ENCODE measurements at places on chromosomes 3 and 15.

DNA sequence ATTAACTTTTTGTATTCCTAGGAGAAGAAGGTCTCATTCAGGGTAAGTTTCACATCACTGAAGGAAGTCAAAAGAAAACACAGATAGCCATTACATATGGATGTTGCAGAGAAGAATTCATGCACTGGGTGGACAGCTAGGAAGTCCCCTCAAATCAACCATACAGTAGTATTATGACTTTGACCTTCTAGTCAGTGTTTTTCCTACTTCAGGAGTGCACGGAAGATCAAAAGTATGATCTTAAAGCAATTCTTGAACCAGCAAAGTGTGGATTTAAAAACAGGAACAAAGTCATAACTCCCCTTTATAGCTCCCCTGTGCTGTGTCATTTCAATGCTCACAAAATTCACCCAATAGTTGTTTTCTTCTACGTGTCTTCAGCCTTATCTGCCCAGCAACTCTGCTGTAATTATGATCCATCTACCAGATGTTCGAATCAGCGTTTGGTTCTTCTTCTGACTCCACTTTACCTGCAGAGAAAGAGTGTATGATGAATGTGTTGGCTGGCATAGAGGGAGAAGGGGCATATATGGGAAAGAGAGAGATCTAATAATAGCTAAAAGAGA lies 118.1 kb upstream of the MEIS2 start:
- DNase-seq: no peak

- DNase-seq: no peak
These were observed 271.4 kb downstream of the ARRDC4 start for GRCh38 chr15:98231696-98232440.

GRCh38 chr3:21170964-21171363 lies 580.0 kb downstream of the ZNF385D start:
- DNase-seq: no peak

DNA sequence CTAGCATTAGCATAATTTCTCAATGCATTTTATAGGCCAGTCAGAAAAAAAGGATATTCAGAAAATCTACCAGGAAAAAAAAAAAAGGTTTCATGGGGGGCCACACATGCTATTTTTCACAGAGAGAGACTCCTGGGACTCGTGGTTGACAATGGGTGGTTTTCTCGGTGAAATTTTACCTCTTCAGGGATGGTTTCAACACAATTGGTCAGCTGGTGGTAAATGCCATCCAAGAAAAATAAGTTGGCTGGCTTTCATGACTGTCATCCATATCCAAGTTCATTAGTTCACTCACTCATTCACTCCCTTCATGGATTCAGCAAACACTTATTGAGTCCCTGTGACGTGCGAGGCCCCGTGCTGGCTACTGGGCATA lies 217.3 kb downstream of the SHQ1 start:
- DNase-seq: no peak

- no peak for DNase-seq
These were observed 14.3 kb upstream of the CAMKV start for GRCh38 chr3:49883998-49884397.

- DNase-seq: no peak
These were observed 72.1 kb downstream of the ABTB1 start for GRCh38 chr3:127744875-127745274.

DNA sequence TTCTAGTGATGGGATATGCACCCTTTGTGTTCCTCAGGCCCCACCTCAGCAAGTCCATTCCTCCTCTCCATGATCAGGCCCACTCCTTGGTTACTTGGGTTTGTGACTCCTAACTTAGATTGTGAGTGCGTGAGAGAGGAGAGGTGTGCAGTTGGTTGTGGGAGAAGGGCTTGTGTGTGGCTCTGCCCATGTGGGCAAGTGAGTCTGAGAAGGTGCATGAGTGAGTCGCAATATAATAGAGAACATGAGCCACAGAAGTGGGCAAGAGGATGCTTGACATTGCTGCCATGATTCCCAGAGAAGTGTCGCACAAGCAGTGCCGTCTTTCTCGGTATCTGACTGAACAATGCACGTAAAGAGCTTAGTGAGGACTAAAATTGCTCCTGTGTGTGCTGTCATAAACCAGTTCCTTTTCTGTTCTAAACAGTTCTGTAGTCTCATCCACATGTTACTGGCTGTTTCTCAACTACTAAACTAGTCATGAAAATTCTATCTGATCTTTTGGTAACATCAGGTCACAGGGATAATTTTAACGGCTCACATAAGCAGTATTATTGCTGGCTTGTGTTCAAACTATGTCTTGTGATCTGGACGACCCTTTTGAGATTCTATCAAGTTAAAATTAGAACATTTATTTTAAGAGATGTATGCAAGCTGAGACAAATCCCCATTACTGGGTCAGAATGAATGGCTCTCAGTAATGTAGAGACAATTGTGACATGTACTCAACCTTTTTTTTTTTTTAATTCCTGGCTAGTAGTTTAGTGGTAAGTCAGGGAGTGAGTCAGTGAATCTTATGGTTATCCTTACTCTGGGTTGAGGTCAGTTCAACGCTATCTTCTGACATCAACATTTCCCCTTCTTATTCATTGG lies 25.6 kb downstream of the GYG1 start:
- no peak for DNase-seq

- DNase-seq: no peak
These were observed 159.5 kb downstream of the CHSY1 start for GRCh38 chr15:101092156-101092866.

DNA sequence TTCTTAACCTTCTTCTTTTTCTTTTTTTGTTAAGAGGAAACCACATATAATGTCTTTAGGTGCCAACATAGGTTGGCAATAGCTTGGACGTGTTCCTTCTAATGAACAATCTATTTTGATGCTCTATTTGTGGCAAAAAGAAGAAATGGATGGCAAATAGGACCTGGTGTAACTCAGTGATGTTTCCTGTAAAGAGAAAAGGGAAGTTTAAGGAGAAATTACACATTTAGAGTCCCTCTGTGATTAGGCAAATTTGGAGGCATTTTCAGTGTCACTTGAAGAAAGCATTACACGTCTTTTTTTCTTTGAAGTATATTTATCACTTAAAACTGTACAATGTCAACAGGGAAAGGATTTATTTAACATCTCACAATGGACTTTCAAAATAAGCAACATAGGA lies 327.1 kb downstream of the ZIC1 start:
- no peak for DNase-seq

DNA sequence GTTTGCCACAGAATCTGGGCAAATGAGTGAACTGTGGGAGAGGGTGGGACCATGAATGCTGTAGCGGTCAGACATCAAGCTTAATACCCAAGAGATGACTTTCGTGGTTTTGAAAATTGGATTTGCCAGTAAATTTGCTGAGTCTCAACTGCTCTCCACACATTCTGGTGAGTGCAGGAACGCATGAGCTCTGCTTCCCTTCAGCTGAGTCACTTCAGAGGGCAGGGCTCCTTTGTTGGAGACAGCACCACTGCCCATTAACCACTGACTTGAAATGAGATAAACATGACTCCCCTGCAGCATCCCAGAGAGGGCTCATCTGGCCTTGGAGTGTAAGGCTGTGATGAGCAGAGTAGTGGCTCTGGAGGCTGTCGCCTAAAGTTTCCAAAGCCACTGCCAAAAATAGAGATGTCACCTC lies 22.6 kb downstream of the RARRES1 start:
- DNase-seq: no peak

DNA sequence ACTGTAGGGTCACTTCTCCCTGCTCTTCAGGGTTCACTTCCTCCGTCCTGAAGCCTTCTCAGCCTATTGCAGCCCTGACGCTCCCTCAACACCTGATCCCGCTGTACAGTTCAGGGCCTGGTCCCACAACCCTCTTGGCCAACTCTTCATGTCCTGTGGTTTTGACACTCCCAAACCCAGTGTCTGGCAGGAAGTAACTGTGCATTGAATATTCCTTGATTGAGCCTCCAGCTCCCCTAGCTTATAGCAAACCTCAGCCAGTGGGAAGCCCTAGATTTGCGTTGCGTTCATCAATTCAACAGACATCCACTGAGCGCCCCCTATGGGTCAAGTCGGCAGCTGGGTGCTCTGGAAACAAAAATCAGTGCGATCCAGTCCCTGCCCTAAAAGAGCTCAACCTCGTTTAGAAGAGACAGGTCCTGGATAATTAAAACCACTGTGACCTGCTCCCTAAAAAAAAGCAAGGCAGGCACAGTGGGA lies 13.5 kb downstream of the UBAP1L start:
- peak; percentile 90 for DNase-seq

- DNase-seq: no peak
These were observed 6.0 kb downstream of the CTSH start for GRCh38 chr15:78938658-78939488.

DNA sequence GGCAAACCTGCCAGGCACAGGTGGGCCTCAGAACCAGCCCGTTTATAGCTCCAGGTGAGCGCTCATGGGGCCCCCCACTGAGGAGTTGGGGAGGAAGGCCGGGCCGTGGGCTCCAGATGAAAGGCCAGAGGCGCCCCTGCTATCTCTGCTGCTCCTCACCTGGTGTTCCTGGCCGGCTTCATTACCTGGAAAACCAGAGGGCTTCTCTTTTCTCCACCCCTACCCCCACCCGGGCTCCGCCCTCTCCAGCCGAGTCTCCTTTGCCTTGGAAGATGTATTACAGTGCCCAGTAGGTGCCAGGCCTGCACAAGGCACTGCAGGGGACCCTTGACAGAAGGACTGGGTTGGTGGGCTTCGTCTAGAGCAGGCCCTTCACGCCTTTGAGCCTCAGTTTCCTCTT lies 111.4 kb downstream of the WNT7A start:
- DNase-seq: no peak

GRCh38 chr15:68404056-68404798 lies 27.7 kb downstream of the ITGA11 start:
- DNase-seq: no peak

GRCh38 chr3:15808679-15809310 lies 11.0 kb upstream of the ANKRD28 start:
- DNase-seq: no peak

DNA sequence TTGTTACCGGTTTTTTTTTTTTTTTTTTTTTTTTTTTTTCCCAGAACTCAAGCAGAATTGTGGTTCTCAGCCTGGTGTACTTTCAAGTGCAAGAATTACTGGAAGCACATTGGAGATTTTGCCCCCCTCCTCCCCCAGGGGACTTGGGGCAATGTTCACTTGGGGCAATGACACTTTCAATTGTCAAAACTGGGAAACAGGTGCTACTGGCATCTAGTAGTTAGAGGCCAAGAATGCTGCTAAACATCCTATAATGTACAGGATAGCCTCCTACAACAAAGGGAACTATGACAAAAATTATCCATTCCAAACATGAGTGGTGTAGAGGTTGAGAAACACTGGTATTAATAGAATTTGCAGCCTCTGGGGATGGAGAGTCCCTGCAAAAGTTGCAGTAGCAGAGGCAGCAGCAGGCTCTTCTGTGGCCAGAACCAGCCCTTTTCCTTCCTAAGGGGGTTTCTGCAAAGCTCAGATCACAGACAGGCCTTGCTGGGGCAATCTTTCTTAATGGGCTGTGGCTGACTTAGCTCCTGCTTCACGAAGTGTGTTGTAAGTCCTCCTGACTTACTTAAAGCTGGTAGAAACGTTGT lies 144.3 kb upstream of the MRPS22 start:
- no peak for DNase-seq

DNA sequence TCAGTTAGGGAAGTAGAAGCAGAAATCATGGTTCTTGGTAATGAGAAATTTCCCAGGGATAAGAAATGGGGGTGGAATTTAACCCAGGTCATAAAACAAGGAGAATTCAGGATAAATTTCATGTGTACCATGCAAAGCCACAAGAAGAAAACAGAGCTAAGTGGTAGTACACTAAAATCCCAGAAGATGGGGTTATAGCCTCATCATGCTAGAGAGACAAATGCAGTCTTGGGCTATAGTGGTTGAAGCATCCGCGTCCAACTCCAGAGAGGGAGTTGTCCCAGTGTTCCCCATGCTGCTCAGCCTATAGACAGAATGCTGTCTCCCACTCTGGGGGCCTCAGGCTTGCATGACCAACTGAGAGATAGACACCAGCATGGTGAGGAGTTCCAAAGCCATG lies 36.2 kb upstream of the CLRN1 start:
- no peak for DNase-seq

DNA sequence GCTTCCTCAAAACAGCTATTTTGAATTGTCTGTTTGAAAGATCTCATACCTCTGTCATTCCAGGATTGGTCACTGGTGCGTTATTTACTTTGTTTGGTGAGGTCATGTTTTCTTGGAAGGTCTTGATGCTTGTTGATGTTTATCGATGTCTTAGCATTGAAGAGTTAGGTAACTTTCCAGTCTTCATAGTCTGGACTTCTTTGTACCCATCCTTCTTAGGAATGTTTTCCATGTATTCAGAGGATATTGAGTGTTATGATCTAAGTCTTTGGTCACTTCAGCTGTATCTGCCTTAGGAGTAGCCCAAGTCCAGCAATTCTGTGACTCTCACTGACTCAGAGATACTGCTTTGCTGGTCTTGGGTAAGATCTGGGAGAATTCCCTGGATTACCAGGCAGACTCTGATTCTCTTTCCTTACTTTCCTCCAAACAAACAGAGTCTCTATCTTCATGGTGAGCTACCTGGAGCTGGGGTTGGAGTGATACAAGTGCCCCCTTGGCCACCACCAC lies 398.6 kb downstream of the ZIC4 start:
- no peak for DNase-seq

GRCh38 chr3:4575381-4575780 lies 82.2 kb downstream of the ITPR1 start:
- DNase-seq: no peak

GRCh38 chr15:23035964-23036566 lies 3.3 kb downstream of the TUBGCP5 start:
- peak; percentile 28 for DNase-seq

DNA sequence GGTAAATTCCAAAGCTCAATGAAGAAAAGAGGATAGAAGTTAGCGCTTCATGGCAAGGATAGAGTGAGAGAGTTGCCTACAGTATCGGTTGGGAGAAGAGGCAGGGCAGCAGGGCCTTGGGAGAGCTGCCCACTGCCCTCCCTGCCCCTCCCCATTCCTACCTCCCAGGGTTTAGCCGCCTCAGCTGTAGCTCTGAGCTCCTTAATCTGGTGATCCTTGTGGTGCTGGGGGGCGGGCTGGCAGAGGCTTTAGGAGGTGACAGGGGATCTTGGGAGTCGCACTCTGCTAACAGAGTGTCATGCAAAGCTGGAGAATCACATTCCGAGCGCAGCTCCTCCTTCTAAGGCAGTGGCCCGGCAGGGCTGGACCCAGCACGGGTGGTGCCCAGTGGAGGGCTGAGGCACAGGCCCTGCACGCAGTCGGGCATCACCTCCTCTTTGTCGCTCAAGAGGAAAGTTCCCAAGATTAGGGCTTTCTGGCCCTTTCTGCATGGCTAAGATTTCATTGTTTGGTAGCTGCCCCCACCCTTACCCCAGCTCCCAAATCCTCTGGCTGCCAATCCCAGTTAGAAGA lies 57.1 kb upstream of the POLG start:
- no peak for DNase-seq

Measured in lower leg skin (tissue), 4 donors.